Stimulated activated CD4-positive, alpha-beta T cell treated with anti-CD3 and anti-CD28 coated beads, Interleukin-4, amount 100 ng/mL, for 4 hours (primary cell): ENCODE measurements at places on chromosomes 4 and X.

DNA sequence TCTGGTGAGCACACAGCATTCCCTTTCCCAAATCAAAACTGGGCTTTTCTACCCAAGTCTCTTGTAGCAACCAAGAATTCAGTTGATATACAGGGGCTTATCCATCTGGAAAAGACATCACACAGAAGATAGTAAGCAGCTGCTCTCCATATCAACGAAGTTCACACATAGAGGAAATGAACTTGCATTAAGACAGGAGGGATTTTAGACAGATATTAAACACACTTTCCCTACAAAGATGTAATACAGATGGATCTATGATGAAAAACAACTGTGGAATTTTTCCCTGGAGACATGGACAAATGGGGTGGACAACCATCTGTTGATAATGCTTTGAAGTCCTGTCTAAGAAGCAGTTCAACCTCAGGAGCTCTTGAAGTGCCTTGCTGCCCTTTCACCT lies 9.8 kb upstream of the PDE5A start:
- no peak for DNase-seq

DNA sequence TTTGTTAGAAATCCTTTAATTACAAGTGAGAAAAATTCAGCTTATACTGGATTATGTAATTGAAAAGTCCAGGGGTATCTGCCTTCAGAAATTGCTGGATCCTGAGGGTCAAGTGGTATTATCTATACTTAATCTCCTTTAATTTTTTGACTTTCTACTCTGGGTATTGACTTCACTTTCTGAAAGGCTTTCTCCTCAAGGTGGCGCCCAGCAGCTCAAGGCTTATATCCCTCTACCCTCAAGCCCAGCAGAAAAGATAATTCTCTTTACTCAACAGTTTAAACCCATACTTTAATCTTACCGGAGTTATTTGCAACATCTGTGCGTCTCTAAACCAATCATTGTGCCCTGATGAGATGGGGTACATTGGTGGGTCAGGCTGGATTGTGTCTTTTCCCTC lies 129.5 kb downstream of the LARP7 start:
- DNase-seq = no peak

- DNase-seq = no peak
These were observed 24.9 kb downstream of the JAKMIP1 start for GRCh38 chr4:6175426-6175825.

DNA sequence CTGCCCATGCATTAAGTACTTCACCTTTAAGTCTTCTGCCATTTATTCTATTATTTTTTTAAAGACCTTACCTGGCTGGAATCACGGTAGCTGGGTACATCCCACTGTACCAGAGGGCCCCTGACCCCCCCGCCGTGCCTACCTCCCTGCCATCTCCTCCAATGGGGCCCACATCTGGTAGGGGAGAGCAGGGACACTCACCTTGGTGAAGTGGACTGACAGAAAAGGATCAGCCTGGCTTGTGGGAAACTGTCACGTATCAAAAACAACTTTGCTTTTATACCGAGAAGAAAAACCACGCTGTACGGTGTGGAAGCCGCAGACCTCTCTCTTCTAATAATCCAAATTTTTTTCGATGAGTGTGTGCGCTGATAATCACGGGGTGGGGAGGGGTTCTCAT lies at the start of gene FOXP3:
TSS of gene FOXP3 (minus strand) at position 251 of the 400 bp plus-strand sequence. CDS start 6,205 bp downstream, outside the sequence.
- DNase-seq = no peak

GRCh38 chr4:181416966-181417365 lies 826.2 kb upstream of the TENM3 start:
- no peak for DNase-seq

GRCh38 chrX:154750301-154751202 lies at the start of gene GAB3:
Gene GAB3, minus strand, starts transcription at chrX:154751077. Its CDS starts 52 bp downstream, at chrX:154751025.
- no peak for DNase-seq

GRCh38 chr4:72846280-72847111 lies 223.0 kb downstream of the COX18 start:
- no peak for DNase-seq

- no peak for DNase-seq
These were observed 28.6 kb upstream of the KIAA1210 start for GRCh38 chrX:119156241-119156640.

DNA sequence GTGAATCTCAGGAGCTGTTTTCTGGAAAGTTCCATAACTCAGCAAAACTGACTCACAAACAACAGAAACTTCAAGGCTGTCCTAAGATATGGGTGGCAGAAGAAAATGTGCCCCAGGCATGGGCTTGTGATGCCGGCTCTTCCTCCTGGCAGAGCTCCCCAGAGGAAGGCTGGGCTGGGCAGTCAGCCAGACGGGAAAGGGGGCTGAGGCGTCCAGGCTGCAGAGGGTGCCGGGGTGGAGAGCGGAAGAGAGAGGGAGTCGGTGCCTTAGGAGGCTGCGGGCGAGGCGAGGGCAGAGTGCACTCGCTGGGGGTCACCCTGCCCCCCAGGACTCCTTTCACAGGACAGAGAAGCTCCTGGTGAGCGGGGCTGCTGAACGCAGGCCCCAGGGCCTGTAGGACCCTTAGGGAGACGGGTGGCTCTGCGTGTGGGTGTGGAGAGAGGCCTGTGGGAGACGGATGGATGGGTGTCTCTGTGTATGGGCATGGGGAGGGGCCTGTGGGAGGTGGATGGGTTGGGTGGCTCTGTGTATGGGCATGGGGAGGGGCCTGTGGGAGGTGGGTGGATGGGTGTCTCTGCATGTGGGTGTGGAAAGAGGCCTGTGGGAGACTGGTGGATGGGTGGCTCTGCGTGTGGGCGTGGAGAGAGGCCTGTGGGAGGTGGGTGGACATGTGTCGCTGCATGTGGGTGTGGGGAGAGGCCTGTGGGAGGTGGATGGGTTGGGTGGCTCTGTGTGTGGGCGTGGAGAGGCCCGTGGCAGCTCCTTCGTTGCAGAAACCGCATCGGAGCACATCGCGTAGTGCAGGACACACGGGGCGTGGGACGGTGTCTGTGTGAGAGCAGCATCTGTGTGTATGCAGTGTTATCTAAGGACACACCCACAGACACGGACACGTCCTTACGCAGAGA lies 15.9 kb downstream of the PCGF3 start:
- DNase-seq = peak; percentile 21

GRCh38 chrX:64097891-64098290 lies 107.6 kb downstream of the AMER1 start:
- DNase-seq = no peak

DNA sequence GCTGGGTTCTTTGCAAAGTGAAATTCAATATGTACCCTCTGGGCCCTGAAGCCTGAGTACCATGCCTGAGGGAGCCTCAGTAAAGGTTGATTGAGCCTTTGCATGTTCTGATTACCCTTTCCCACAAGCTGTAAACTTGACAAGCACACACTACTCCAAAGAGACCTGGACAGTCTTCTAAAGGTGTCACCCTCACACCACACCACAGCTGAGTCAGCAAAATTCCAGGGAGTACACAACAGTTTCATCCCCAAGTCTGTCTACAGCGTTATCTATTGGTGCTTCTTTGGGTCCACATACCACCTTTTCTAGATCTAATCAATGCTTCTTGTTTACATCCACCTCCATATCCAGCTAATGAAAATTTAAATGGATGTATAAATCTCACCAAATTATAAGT lies 180.8 kb downstream of the AMELX start:
- DNase-seq = no peak

DNA sequence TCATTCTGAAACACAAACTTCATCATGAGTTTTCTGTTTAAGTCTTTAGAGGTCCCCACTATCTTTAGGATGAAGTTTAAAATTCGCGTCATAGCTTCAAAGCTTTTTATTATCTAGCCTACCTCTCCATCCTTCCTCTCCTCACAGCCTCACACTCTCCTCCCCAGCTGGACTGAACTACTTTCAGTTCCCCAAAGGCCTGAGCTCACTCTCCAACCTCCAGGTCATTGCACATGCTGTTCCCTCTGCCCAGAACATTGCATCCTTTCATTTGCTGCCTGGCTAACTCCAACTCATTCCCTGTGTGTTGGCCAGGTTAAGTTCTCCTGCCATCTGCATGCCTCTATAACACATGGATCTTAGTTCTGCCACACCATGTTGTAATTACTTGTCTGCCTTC lies 2.9 kb upstream of the OTUD5 start:
- DNase-seq = no peak

DNA sequence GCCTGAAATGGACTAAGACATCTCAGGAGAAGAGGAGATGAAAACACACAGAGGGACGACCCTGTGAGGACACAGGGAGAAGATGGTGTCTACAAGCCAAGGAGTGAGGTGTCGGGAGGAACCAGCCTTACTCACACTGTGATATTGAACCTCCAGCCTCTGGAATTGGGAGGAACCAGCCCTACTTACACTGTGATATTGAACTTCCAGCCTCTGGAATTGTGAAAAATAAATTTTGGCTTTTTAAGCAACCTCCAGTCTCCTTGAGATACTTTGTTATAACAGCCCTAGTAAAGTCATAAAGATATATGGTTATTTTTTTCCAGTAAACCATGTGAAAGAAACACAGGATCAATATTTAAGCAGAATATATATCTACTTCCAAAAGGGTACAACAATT lies 76.5 kb downstream of the DHRSX start:
- DNase-seq = no peak

DNA sequence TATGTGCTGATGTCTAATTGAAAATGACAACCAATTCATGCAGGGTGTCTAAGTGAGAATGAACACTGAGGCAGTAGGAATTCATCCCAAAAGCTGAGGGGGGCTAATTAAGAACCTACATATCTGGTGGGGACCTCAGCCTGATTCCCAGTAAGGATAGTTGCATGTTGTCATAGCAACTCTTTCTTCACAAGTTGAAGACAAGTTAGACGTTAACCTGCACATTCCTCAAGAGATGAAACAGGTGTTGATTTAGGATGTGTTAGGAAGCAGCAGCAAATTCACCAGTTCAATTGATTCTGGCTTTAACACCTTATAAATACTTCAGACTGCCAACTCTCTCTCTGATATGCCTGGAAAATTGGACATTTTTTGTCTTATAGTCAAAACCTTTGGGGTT lies 7.3 kb downstream of the FNIP2 start:
- DNase-seq = no peak

DNA sequence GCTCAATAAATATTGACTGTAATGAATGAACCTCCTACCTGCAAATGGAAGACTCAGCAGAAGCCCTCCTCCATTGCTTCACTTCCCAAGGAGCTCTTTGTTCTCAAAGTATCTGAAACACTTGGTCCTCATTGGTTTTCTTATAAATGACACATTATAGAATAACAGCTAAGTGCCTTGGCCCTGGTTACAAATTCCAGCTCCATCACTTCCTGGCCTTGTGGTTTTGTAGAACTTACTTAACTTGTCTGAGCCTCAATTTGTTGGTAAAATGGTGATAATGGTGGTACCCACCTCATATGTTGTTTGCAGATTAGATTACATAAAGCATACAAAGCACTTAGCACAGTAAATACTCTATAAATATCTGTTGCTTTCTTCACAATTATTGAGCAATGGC lies 25.2 kb upstream of the SMIM20 start:
- DNase-seq = no peak

- no peak for DNase-seq
These were observed 39.6 kb downstream of the SCD5 start for GRCh38 chr4:82758701-82759685.

- DNase-seq = no peak
These were observed 1.0 kb downstream of the ARMCX1 start for GRCh38 chrX:101551380-101551767.

- no peak for DNase-seq
These were observed 1016.5 kb downstream of the SH3BGRL start for GRCh38 chrX:82218361-82218760.

DNA sequence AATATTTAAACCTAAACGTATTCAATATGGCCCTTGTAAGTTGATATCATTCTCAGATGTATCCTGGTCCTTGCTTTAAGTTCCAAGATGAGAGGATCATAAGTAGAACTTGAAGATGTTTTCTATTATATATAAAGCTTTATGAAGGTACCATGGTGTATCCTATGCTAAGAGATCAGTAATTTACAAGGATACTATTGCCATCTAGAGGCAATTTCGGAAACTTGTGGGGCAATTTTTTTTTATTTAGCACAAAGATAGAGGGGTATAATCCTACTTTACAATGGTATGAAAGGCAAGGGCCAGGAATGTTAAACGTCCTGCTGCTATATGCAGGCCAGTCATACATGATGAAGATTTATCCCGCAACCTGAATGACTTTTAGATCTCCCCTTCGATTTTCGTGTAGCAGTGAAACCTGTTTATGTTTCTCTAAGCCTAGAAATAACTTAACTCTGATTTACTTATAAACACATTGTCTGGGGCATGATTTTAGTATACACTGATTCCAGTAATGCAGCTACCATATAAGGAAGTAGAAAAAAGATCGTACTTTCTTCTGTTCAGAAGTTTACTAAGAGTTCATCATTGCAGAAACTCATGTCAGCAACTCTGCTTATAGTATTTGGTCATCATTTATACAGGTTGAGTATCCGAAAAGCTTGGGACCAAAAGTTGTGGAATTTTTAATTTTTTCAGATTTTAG lies 2.6 kb downstream of the SLC25A31 start:
- no peak for DNase-seq

GRCh38 chr4:98293104-98293887 lies 32.1 kb downstream of the RAP1GDS1 start:
- no peak for DNase-seq

DNA sequence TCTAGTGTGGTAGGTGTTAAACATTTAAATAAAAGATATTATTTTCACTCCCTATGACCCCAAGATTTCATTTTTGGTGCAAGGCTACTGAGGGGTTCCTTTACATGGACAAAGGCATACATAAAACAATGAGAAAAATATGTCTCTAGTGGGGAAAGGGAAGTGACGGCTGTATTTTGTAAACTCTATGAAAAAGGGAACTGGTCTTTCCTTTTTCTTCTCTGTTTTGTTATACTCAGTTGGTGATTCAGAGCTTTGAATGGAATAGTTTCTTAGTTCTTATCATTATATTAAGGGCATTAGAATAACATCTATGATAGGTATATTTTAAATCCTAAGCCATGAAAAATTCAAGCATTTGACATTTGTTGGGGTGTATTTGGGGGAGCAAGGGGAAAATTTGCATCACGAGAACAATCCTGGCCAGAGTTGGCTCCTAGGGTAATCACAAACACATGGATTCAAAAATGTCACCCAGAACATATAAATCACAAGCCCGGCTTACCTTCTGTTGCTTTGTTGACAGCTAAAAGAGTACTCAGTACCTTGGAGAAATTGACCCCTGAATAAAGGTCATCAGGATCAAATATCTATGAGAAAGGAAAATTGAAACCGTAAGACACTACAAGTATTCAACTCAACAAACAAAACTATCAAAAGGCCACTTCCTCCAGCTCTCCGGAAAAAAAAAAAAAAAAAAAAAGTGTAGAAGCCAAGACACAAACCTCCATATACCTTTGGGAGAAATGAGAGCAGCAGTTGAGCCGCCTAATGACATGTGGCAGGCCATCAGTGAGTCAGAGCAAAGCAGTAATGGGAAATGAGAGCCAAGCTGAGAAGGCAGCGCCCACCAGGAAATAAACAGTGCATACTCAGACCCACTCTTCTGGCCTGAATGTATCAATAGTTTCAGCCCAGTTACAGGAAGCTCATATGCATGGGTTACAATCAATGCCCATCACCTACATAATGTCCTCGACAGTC lies 33.4 kb downstream of the ARHGEF6 start:
- no peak for DNase-seq

- DNase-seq = no peak
These were observed 185.9 kb downstream of the DHRSX start for GRCh38 chrX:2314831-2315365.
